Neural crest cell (in vitro differentiated cells): ENCODE measurements at places on chromosomes 11 and 22. TPM values are rescaled to one million over a fixed set of nuclear protein-coding genes. Genes with fewer than 3 reads are reported as not detected.

- DNase-seq, result no peak
Observed at GRCh38 chr22:33477120-33478111, 419.2 kb upstream of the SYN3 start.

GRCh38 chr11:108253176-108253575, 30.3 kb downstream of the ATM start:
- no peak for DNase-seq

GRCh38 chr22:44261861-44262595, 50.7 kb downstream of the SHISAL1 start:
- no peak for DNase-seq

- no peak for DNase-seq
Observed at GRCh38 chr11:17634776-17635550, 84.4 kb upstream of the MYOD1 start.

DNA sequence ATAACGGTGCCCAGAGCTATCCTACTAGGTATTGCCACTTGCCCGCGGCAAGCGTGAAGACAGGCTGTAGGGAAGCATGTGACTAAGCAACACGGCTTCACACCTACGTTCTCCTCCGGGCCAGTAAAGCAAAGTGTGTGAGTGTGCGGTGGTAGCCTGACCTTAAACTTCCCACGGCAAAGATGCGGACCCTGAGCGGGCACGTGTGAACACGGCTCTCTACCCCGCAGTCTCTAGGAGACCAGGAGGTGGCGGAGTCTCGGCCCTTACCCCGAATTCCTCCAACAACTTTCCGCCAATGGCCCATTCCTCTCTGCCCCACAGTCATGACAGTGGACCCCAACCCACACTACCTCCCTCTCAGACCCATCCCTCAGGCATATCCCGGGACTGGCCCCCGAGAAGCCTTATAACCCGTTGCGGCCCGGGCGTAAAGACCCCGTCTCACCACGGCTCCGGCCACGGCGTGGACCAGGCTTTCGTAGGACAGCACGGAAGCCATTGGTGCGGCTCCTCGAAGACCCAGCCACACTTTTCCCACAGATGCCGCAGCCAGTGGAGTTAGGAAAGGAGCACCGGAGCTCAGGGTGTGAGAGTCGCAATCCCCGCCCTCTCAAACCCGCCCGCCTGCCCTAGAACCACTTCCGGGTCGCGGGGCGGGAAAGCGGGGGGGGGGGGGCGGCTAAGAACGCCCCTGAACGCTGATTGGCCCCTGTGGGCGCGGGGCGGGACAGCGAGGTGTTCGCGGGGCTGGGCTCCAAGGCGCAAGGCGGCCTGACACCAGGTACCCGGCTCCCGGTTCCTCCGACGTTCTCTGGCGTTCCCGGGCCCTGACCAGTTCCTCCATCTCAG, at the start of gene SLC25A17:
SLC25A17 (minus strand) TSS at position 600 of the 852 bp plus-strand sequence; CDS start at position 502, 98 bp downstream.
- peak; percentile 73 for DNase-seq

DNA sequence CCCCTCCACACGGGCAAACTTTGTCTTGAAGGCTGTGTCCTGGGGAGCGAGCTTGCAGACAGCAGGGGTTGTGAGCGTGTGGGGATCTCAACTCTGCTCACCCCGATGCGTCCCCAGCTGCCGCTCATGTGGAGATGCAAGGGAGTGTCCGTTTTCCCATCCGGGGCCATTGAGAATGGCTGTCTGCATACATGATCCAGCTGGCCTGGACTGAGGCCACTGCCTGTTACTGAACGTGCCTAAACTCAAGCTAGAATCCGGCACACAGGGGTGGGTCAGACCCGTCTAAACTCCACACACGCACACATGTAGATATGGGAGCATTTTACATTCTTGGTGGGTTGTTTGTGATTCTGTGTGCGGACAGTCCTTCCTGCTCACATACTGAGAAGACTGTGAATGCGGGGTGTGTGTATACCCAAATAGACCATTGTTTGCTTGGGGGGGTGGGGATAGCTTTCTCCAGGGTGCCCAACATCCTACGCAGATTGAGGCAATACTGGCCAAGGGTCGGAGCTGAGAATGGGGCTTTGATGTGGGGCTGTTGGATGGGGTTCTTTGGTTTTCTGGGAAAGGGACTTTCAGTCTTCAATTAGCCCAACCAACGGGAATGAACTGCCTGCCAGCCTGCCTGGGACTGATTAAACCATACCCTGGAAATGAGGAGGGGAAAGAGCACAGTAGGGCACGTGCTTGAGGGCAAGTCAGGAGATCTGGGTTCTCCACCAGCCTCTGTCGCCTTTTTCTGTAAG, 60.4 kb downstream of the ST3GAL4 start:
- DNase-seq, result no peak

DNA sequence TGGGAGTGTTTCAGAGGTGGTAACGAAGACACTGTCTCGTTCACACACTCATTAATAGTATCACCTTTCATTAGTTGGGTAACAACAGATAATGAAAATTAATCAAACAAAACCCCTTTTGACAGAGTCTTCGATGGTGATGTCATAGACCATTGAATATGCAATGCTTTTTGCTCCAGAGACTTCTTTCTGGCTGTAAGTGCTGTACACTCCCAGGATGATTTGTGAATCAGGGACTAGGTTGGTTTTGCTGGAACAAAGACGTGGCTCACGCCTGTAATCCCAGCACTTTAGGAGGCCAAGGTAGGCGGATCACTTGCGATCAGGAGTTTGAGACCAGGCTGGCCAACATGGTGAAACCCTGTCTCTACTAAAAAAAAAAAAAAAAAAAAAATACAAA, 9.5 kb upstream of the RASSF10 start:
- DNase-seq, result no peak

- no peak for DNase-seq
Observed at GRCh38 chr11:57552479-57552878, 15.0 kb downstream of the UBE2L6 start.

DNA sequence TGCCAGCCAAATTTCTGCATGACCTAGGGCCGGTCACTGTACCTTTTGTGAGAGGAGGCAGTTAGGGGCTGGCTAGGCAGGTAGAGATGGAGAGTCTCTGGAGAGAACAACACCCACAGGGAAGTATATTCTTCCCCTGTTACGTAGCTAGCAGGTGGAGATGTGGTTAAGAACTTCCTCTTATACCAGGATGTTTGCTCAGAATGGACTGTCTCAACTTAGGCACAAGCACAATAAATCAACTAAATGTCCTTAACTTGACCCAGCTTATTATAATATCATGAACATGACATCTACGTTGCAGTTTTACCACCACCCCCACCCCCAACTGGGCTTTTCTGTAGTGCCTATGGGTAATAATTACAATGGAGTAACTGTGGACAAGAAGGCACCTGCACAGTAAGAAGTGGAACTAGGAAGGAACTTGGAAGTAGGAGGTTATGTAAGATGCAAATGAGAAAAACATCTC, 60.7 kb upstream of the MPEG1 start:
- DNase-seq, result no peak

GRCh38 chr11:77379253-77379652, 77.8 kb upstream of the GDPD4 start:
- DNase-seq, result no peak

GRCh38 chr11:58927393-58928106, 11.7 kb upstream of the GLYATL1 start:
- peak; percentile 67 for DNase-seq

- DNase-seq, result no peak
Observed at GRCh38 chr11:44987506-44987905, 36.8 kb upstream of the TP53I11 start.

DNA sequence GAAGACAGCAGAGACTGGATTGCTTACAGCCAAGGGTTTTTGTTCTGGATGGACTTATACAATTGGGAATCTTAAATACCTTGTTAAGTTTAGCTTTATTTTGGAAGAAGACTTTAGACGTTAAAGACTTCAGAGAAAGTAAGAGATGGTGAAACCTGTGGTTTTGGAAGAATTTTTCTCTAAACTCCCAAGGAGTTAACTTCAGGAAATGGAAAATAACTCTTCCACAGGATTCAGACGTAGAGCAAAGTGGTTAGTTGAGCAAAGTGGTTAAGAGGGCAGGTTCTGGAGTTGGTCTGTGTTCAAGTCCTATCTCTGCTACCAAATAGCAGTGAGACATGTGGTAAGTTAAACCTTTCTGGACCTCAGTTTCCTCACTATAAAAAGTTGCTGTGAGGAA, 12.8 kb downstream of the PITPNB start:
- no peak for DNase-seq

GRCh38 chr11:96257972-96258934, 84.7 kb downstream of the MAML2 start:
- DNase-seq, result no peak

- DNase-seq, result no peak
Observed at GRCh38 chr22:35369996-35370395, 10.9 kb upstream of the HMOX1 start.

- DNase-seq, result no peak
Observed at GRCh38 chr22:20881231-20881630, 22.4 kb downstream of the SNAP29 start.

DNA sequence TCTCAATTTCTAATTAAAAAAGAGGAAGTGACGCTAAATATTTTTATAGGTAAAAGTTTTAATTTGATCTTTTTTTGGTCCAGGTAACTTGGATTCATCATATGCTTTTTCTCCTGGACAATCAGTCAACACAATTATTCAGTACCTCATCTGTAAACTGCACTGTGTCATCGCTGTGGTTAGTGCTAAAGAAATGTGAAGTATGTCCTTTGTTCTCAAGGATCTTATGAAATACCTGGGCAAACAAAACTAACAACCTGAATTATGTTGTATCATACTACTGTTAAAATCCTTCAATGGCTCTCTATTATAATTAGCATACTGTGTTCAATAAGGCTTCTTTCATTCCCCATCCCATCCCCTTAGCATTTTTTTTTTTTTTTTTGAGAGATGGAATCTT, 19.9 kb upstream of the SCN3B start:
- DNase-seq, result no peak

DNA sequence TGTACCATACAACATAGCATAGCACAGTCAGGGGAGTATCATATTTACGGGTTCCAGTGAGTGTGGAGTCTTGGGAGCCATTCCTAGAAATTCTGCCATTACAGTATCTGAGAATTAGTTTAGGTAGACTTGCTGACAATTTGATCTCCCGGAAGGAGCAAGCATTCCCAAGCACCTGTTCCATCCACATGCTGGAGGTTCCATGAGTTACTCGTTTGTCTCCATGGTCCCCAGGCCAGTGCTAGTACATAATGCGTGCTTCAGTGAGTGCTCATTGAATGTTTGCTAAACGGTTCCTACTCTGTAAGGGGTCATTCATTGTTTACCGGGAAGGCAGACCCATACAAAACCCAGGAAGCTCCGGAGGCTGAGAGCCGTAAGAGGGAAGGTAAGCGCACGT, 27.4 kb upstream of the MYOD1 start:
- no peak for DNase-seq

GRCh38 chr22:26977741-26978376, 320.5 kb downstream of the MIAT start:
- no peak for DNase-seq

DNA sequence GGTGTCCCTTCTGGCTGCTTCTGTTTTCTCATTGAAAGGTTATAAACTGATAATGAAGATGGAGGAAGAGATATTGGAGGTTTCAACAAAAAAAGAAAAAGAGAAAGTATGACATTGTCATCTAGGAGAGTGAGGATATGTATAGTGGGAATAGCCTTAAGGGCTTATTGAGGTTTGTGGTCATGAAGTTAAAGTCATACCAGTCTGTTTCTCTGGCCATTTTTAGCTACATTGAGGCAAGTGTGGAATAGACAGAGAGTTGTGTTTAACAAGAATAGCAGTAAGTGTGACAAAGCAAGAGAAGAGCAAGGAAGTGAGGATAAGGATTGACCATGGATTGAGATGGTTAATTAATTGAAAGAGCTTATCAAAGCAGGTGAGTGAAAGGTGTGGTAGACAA, 110.4 kb downstream of the ELP4 start:
- no peak for DNase-seq

DNA sequence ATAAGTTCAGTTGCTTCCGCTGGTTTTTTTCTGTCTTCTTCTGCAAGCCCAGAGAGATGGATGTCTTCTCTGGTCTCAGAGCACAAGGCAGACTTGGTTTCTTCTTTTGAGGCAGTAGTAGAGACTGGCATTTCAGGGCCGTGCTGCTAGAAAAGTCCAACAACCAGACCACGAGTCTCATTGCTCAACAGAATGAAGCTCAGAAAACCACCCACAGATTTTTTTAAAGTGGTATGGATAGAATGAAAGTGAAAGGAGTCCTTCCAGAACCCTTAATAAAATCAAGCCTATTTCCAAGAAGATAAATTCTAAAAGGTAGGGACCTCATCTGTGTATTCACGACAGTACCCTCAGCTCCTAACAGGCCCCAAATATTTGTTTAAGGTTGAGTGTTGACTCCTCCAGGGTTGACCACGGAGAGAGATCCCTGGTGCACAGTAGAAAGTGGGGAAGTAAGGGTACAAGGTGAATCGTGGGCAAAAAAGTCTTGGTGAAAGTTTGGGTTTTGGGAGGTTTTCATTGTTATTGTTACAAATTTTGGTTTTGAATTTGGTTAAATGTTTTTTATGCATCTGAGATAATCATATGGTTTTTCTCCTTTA, 43.6 kb upstream of the DDX6 start:
- DNase-seq, result no peak

GRCh38 chr11:124179310-124179709, 3.8 kb upstream of the OR10D3 start:
- no peak for DNase-seq

Gene NCF4
- total RNA-seq, result not detected in 2 replicates

Gene ADAMTS8
- total RNA-seq, result 0.21 TPM in 1 of 2 replicates, not detected in the other

Gene VSIG2
- total RNA-seq, result not detected in 2 replicates

Gene MS4A15
- not detected in 2 replicates for total RNA-seq

Gene TCN1
- total RNA-seq, result not detected in 2 replicates

Gene DBX1
- total RNA-seq, result 26.3 and 29.6 TPM in 2 replicates
